ENCODE measurements at places on chromosomes 2 and 18. TPM values are rescaled to one million over a fixed set of nuclear protein-coding genes. Genes with fewer than 3 reads are reported as not detected.

PDK1 gene
- total RNA-seq = 47.2 TPM

DYNAP gene
- total RNA-seq = not detected

RUFY4 gene
- total RNA-seq = 0.81 TPM

TRAK2 gene
- 53.0 TPM for total RNA-seq

TWIST2 gene
- total RNA-seq = not detected

IL1R2 gene
- total RNA-seq = not detected

PLGLB1 gene
- 3.7 TPM for total RNA-seq

ACOXL gene
- not detected for total RNA-seq

CTNNA2 gene
- not detected for total RNA-seq

LIMS3 gene
- total RNA-seq = 0.74 TPM

RNF25 gene
- 25.8 TPM for total RNA-seq

NEUROD1 gene
- not detected for total RNA-seq

COL6A3 gene
- 0.10 TPM for total RNA-seq

- no peak for DNase-seq
These were observed 7.2 kb upstream of the LBH start for GRCh38 chr2:30224151-30224550.

DNA sequence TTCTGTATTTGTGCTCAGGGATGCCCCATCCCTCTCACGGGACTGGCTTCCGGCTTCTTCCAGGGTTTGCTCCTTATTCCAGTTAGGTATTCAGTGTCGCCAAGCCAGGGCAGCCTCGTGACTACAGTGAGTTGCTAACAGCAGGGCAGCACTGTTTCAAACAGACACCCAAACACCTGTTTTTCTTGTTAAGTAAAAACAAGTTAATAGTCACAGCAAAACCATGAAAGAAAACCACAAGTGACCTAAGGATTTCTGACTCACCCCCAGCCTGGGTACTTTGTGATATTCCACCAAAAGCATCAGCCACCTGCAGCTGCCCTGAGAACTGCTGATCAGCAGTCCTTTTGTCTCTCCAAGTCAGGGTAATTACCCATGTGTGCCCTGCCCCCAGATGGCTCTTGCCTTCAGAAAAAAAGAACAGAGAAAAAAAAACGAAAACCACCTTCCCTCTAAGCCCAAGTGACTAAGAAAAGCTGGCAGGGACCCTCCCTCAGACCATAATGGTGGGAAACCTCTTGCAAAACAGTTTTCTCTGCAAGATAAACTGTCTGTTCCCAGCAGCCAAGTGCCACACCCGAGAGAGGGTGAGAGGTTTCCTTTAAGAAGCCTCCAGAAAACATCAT, 178.2 kb downstream of the ANAPC1 start:
- peak; percentile 44 for DNase-seq

DNA sequence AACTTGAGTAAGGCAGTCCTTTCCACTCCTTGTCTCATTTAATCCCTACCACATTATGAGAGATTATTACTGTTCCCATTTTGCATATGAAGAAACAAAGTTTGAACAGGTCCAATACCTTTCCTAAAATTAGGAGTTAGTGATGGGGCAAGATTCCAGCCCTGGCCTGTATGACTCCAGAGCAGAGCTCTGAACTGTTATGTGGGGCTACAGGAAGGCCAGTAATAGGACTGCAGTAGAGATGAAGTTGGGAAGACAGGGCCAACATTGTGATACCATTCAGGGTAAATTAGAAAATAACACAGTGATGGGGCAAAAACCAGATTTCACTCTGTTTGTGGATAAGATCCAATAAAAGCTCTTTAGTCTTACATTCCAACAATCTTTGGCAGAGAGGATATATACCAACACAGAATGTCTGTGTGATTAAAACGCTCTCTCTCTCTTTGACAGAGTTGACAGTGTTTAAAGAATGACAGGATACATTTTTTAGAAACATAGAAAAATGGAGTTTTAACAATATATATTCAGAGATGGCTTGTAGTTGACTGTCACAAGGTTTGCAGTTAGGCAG, 22.7 kb downstream of the KATNAL2 start:
- no peak for DNase-seq

- no peak for DNase-seq
These were observed 116.5 kb upstream of the NEDD4L start for GRCh38 chr18:57927511-57927910.

DNA sequence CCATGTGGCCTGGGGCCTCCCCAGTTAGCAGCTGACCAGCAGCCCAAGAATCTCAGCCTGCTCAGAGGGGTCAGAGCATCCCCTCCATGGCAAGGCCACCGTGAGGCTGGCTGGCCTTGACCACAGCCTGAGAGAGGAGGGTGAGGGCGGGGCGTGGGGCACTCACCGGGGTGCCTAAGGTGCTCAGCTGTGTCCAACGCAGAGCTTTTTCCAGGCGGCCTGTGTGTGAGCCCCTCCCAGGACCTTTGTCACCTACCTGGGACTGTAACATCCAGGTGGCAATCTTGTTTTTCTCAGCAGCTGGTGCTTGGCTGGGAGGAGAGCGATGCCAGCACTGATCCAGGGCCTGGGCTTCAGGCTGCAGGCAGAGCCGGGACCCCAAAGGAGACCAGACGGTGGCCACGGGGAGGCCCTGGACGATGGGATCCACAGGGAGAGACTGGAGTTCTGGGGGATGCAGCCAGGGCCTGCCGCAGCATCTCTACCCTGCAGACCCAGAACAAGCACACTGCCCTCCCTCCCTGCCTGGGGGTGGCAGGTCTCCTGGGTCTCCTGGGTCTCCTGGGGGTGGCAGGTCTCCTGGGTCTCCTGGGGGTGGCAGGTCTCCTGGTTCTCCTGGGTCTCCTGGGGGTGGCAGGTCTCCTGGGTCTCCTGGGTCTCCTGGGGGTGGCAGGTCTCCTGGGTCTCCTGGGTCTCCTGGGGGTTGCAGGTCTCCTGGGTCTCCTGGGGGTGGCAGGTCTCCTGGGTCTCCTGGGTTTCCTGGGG, 12.3 kb downstream of the SNED1 start:
- DNase-seq = no peak

DNA sequence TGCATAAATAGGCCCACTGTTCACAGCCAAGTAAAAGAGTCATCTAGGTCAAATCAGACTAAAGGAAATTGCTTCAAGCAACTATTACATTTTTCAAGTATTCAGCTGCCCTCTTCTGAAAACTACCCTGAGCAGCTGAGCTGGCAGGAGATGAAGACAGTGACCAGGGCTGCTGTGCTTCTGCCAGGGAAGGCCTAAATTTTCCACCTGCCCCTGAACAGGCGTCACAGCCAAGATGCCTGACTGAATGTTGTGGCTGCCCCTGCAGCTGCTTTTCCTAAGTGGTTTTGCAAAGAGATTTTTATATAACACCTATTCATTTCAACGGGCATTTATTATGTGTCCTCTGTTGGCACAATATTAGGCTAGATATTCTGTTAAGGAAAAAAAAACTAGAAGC, 96.7 kb upstream of the RPE start:
- DNase-seq = no peak

- no peak for DNase-seq
These were observed 83.5 kb downstream of the EIPR1 start for GRCh38 chr2:3294069-3294468.

DNA sequence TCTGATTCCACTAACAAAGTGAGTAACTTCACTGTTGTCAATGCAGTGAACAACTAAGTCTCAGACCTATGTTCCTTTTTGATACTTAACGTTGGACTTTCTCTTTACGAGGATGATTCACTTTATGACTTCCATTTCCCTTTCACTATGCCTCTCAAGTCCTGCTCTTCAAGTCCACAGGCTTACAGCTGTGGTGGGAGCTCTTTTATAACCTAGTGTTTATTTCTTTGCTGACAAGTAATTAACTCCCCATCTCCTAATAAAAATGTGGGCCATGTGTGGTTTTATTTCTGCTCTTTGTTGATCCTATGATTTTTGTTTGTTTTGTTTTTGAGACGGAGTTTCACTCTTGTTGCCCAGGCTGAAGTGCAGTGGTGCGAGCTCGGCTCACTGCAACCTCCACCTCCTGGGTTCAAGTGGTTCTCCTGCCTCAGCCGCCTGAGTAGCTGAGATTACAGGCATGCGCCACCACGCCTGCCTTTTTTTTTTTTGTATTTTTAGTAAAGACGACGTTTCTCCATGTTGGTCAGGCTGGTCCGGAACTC, 142.1 kb downstream of the USP34 start:
- no peak for DNase-seq

DNA sequence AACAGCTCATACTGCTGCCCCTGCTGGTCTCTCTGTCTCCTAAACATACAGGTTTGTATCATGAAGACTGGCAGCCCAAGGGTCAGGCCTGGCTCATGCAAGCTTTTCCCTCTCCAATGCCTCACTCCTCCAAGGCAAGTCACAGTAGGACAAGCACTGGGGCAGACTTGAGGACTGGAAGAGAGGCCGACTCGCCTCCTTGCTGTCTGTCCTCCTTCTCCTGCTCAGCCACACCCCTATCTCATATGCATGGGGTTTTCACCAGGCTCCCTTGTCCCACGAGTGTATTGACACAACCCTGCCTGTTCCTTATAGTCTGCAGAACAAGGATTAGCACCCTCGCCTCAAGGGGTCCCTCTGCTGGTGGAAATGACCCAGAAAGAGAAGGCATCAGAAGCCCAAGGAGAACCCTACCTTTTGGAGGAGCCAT, 223.7 kb downstream of the SOX11 start:
- peak; percentile 25 for DNase-seq

GRCh38 chr2:200475795-200476194, 34.1 kb downstream of the KCTD18 start:
- no peak for DNase-seq

GRCh38 chr2:26940001-26940400, 30.4 kb upstream of the MAPRE3 start:
- no peak for DNase-seq

DNA sequence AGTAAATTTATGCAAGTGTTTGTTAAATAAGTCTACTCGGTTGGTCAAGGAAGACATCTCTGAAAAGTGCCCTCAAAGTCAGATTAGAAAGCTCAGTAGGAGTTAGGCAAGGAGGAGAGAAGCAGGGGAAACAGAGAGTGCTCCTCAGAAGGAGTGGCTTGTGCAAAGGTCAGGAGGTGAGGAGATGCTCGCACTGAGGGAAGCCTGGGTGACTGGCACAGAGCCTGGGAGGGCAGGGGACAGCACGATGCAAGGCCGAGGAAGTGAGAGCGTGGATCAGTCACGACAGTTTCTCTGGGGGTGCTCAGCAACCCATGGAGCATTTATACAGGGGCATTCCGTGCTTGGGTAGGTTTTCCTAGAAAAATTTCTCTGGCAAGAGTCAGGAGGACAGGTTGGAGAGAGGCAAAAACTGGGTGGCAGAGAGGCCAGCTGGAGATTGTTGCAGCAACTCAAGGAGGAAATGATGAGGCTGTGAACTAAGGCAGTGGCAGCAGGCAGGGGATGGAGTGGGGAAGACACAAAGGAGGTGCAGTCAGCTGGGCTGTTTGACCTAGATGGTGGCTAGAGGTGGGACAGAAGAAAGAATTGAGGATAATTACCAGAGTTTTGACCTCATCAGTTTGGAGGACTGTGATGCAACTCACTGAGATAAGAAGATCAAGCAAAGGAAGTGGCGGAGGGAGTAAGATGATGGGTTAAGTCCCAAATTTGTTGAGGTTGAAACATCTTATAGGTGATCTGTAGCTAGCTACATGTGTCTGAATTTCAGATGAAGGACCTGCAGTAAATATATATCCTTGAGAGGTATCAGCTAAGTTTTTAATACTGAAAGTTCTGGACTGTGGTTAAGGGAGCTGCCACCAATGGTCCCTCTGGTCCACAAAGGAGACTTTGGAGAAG, 52.4 kb downstream of the BCL2 start:
- peak; percentile 30 for DNase-seq

- no peak for DNase-seq
These were observed 22.0 kb upstream of the FIGN start for GRCh38 chr2:163757814-163758213.

GRCh38 chr2:210442457-210442856, 34.1 kb downstream of the LANCL1 start:
- no peak for DNase-seq

DNA sequence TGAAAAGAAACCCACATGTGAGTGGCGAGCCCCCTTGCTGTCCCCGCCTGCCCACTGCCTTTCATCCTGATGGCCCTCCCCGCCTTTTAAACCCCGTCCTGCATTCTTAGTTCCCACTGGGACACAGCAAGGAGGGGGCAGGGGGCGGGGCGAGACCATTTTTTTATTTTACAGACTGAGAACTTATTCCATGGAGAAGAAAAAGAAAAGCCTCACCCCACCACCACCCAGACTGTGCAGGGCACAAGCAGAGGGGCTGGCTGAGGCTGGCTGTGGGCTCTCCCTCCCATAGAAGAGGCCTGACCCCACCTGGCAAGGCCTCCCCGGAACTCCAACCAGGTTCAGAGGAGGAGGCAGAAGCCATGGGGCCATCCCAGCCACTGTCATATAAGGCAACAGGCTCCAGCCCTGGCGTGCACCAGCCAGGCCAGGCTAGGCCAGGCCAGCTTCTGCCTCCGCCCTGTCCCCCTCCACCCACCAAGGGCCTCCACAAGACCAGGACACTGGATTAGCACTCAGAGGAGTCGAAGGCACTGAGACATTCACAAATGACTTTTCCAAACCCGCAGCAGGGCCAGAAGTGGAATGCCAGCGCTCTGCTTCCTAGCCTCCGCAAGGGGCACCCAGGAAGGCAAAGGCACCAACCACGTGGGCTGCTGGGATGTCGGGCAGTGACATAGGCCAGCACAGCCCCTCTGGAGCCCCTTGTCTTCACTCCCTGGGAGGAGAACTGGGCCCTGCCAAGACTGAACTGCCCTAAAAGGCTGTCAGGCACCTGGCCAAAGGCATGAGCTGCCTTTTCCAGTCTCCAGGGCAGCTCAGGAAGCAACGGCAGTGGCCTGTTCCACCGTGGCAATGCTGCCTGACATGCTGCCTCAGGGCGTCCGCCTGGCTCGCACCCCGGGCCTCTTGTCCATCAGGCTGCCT, 37.5 kb upstream of the SEMA4C start:
- no peak for DNase-seq

DNA sequence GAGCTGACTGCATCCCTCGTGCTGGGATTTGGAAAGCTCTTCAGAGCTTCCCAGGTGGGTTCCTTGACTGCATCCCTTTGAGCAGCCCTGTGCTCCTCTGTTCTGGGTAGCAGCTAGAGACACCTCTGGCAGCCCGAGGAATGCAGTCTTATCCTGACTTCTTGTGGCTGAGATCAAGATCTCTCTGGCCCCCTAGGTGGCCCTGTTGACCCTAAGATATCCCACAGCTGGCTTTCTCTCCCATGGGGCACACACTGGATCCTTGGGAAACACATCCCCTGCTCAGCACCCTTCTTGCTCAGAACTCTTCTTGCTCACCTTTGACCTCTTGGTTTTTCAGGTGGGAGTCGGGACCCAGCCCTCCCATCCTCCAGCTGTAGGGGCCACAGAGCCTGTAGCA, 237.2 kb downstream of the TSN start:
- DNase-seq = no peak

- DNase-seq = no peak
These were observed 157.8 kb downstream of the BABAM2 start for GRCh38 chr2:28048341-28048740.

GRCh38 chr2:183224948-183225347, 100.7 kb downstream of the NUP35 start:
- DNase-seq = no peak
